ENCODE measurements at places on chromosomes 3 and 15.
A peak's percentile ranks its signal among the peaks of the same experiment; 100 is the strongest.

GRCh38 chr15:89576417-89576773 lies 1.1 kb downstream of the TICRR start:
- no peak for DNase-seq

- no peak for DNase-seq
Observed at GRCh38 chr3:64805978-64806377, 118.2 kb upstream of the ADAMTS9 start.

GRCh38 chr3:179037351-179037750 lies 34.3 kb downstream of the ZMAT3 start:
- DNase-seq, result peak; percentile 84

- peak; percentile 72 for DNase-seq
Observed at GRCh38 chr15:44788748-44789147, 52.4 kb downstream of the TRIM69 start.

DNA sequence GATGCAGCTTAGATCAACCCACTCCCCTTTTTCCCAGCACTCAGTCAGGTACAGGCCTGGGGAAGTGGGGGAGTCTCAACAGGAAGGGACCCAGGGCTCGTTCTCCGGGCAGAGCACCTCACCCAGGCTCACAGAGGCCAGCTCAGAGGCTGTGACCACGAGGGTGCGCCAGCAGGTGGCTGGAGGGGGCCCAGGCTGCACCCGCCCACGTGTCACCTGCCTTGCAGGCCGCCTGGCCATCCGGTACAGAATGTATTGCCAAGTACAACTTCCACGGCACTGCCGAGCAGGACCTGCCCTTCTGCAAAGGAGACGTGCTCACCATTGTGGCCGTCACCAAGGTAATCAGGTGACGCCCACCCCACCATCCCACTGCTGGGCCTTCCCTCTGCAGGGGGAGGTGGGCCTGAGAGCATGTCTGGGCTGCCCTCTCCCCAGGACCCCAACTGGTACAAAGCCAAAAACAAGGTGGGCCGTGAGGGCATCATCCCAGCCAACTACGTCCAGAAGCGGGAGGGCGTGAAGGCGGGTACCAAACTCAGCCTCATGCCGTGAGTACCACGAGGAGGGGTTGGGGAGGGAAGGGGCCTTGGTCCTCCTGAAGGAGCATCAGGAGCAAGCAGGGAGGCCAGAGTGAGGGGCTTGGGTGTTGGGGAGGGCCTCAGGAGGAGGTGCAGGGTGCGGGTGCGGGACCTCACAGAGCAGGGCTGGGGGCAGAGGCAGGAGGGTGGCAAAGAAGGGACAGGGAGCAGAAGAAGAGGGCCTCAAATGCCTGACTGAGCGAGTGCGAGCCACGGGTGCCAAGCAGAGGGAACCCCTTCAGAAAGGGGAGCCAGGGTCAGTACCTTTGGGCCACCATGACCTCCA lies 14.0 kb upstream of the LMAN1L start:
- DNase-seq, result no peak

All from activated CD4-positive, alpha-beta memory T cell treated with anti-CD3 and anti-CD28 coated beads for 36 hours (primary cell).